Stimulated activated CD4-positive, alpha-beta T cell treated with anti-CD3 and anti-CD28 coated beads, Interleukin-12 subunit alpha, Interleukin-12 subunit beta, amount 100 ng/mL, for 48 hours (primary cell): ENCODE measurements at places on chromosomes 6 and 20.

DNA sequence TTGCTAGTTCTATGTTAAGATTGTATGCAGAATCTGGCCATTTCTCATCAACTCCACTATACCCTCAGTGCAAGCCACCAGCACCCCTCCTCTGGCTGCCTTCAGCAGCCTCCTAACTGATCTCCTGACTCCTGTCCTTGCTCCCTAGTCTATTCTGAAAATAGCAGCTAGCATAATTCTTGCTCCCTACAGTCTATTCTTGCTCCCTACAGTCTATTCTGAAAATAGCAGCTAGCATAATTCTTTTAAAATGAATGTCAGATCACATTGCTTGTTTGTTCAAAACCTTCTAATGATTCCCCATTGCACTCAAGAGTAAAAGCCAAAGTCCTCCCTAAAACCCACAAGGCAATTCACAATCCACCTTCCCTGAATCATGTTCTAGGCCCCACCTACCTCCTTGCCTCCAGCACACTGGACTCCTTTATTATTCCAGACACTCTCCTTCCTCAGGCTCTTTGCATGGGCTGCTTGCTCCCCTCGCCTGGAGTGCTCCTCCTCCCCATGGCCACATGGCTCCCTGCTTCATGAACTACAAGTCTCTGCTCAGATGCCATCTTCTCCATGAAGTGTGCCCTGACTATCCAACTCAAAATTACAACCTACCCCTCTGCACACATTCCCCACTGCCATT lies 164.2 kb upstream of the TNFAIP3 start:
- DNase-seq: no peak

DNA sequence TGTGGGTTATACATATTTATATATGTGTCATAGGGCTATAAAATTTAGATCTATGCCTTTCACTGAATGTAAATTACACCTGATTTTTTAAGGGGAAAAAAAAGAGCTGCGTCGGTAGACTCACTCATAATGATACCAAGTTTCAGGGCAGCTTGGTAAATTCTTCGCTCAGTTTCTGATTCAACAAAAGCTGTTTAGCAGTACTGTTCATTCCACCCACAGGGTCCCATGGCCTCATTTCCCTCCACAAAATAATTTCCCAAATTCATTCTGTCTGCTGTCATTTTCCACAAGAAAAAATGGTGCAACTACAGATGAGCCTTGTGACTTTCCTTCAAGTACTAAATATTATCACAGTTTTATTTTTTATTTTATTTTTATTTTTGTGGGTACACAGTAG lies 63.7 kb downstream of the PAK5 start:
- DNase-seq: no peak

- no peak for DNase-seq
These were observed 312.7 kb upstream of the TBX18 start for GRCh38 chr6:85077098-85077497.

- no peak for DNase-seq
These were observed 197.7 kb downstream of the SMOC2 start for GRCh38 chr6:168638468-168639271.

GRCh38 chr20:62953839-62954703 lies 1.6 kb downstream of the SLC17A9 start:
- no peak for DNase-seq

- DNase-seq: no peak
These were observed 159.3 kb upstream of the LAMA2 start for GRCh38 chr6:128723667-128724066.

- no peak for DNase-seq
These were observed 132.7 kb upstream of the JAG1 start for GRCh38 chr20:10806539-10806938.

DNA sequence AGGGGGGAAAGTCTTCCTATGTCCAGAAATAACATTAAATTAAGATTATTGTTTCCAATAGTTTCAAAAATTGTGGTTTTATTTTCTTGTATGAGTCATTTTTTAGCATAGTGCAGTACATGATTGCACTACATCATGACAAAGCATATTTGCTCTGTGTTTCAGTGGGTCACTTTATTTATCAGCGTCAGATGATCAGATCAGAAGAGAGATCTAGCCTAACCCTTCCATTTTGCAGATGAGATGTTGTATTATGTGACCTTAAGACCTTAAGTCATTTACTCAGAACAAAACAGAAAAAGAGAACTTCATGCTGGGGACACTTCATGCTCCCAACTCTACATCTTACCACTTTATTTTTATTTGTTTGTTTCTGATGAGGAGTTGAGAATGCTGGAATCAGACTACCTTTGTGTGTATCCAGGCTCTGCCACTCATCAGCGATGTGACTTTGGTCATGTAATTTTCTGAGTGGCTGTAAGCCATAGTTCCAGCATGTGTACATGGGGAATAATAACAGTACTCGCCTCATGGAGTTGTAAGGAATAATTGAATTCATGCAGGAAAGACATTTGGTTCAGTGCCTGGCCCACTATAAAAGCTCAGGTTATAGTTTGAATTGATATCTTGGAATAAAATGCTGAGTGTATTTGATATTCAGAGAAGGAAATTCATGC lies 13.5 kb downstream of the EYA4 start:
- no peak for DNase-seq

DNA sequence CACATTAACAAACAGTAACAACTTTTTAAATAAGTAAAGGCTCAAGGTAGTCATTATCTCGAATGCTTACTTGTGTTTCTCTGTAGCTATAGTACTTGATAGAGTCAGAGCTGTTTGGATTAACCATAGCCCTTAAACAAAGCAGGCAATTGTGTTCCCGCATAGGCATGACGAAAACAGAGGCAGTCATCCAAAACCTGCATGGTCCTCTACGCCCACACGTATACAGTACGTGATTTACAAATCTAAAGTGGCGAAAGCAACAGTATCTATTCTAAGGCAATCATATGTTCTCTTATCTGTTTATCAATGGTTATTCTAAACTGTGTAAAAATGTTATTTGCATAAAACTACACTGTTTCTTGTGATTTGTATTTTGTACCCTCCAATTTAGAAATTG lies 31.8 kb downstream of the HFE start:
- DNase-seq: no peak

DNA sequence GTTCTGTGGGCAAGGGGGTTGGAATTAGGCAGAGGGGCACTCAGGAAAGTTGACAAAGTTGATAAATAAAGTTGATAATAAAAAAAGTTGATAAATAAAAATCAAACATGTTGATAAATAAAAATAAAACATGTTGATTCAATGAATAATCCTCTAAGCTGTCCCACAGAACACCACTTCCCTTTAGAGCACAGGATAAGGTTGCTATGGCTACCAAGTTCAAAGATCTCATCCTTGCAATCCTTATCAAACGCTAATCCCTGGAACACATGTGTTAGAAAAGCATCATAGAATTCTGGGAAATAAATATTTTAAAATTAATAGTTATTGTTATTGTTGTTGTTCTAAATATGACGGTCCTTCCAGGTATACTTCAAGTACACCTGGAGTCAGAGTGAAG lies 33.9 kb downstream of the MBOAT1 start:
- no peak for DNase-seq

- no peak for DNase-seq
These were observed 648 bp upstream of the RBBP8NL start for GRCh38 chr20:62428002-62428372.

DNA sequence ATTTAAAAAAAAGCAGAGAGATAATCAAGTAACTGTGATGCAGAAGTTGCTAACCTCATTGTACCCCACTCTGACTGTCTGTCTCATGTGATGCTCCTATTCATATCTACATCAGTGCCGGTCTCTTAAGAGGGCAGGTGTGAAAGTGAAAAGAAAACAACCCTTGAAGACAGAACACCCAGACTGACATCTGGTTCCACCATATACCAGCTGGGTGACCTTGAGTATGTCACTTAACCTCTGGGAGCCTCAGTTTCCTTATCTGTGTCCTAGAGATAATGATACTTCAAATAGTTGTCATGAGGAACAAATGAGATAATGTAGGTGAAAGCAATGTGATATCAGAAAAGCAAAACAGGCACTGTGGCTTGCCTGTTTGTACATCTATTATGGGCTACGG lies 426.8 kb upstream of the SOX4 start:
- DNase-seq: no peak
